Left renal cortex interstitium (tissue), 4 donors: ENCODE measurements at places on chromosomes 1 and 21.

GRCh38 chr1:1371746-1372711 lies 3.0 kb downstream of the AURKAIP1 start:
- DNase-seq = no peak

DNA sequence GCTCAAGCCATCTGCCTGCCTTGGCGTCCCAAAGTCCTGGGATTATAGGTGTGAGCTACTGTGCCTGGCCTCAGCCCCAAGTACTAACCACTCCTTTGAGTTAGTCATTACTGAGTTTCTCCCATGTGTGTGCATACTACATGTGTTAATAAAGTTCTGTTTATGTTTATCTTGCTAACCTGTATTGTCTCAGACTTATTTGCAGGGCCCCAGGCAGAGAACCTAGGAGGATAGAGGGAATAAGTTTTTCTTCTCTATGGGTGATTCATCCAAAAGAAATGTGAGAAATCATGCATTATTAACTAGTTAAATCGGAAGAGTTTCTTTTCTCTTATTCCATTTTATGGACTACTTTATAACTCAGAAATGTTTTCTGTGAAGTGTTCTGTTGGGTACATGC lies 203.9 kb upstream of the CACYBP start:
- no peak for DNase-seq

DNA sequence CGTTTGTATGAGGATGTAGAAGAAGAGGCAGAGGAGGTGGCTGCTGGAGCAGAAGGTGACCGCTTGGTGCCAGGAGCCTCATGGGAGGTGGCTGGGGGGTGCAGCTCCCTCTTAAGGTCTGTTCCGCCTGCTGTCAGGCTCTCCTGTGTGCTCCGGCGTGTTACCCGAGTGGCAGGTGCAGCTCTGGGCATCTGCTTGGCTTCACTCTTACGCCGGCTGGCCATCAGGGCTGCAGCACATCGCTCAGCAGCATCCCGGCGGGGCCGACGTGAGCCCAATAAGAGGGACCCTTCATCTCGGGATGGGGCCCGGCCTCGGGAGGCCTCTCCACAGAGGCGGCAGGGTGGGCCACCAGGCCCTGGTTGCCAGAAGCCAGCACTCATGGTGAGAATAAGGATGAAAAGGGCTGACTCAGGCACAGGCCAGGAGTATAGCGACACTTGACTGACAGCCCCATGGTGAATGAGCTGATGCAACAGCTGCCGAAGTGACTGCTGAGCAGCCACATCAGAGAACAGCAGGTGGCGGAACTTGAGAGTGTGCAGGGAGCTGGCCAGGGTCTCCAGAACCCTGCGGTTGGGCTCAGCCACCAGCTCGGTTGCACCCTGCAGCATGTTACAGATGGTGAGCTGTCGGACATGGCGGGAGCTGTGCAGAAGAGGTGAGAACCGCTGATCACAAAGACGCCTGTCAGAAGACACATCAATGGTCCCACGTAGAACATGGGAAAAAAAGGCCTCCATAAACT lies 17.5 kb downstream of the LRRC41 start:
- DNase-seq = no peak

DNA sequence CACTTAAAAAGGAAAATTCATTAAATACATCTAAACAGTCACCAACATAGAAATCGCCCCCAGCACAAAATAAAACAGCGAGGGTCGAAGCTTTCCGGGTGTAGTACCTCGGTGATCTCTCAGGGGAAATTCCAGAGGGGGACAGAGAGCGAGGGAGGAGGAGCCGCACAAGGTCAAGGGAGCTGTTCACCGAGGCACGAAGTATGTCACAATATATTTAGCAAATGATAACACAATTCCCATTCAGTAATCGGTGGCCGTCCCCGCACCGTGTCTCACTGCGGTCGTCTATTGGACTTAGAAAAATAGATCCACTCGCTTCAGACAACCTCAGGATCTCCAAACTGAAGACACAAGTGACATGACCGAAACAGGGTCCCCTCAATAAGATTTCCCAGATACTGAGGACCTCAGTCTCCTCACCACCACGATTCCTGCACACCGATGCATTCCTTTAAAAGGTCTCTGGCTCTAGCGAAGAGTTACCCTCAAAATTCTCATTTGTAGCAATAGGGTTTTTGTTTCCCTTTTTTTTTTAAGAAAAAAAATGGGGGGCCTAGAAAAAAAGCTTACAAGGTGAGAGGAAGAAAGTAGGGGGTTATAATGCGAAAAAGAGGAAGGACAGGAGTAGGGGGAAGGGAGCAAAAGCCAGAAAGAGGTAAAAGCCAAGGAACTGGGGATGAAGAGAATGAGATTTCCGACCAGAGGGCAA lies 1.1 kb downstream of the LPGAT1 start:
- peak; percentile 10 for DNase-seq

GRCh38 chr1:2443277-2444137 lies 31.1 kb upstream of the PEX10 start:
- no peak for DNase-seq

DNA sequence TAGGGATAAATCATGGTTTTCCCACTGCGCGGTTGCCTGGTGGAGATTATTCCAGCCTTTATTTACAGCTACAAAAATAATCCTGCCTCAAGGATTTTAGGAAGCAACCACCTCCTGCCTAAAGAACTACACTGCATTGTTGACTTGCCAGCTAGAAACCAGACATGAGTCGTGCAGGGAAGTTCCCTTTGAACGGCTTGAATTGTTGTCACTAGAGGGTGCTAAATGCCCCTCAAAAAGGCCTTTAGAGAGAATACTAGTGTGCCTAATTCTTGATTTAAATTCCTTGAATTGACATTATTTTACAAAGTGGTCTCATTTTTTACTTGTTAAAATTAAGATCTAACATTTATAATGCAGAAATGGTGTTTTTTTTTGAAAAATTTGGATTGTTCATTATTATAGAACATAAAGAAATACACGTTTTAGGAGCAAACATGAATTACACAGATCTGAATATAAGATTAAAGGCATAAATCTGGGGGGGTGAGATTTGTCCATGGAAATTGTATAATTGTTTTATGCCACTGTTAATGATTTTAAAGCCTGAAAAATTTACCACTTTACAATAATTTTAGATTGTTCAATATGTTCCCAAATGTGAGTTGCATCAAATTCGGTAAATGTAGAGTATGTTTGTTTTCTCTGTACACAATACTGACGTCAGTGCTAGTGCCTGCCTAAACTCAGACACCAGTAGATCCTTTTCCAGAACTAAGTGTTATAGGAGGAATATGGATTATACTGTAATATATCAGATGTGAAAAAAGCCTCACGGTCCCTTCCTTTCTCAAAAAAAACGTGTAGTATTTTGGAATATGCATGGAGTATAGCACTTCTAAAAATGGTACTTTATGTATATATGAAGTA lies 7.6 kb upstream of the ERG start:
- DNase-seq = peak; percentile 34

DNA sequence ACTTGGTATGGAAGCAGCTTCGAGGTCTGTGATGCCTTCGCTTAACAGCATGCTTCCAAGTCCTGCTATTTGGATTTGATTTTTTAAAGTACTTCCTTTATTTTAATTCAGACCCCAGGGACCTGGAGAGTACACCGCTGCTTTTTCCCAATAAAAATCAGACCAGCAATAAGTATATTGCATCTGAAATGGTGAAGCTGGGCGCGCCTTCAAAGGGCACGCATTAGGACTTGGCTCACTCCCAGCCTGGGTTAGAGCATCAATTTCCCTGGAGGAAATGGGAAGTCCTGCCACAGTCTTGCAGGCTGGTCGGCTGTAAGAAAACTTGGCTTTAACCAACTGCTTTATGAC lies 325.1 kb downstream of the RRAGC start:
- DNase-seq = no peak
